ENCODE measurements at places on chromosomes 7 and 10. TPM values are rescaled to one million over a fixed set of nuclear protein-coding genes. Genes with fewer than 3 reads are reported as not detected.

Gene FAM24A
- not detected for total RNA-seq

Gene LRRN3
- under 0.01 TPM for total RNA-seq

Gene SMIM30
- 68.9 TPM for total RNA-seq

Gene TUBAL3
- 0.72 TPM for total RNA-seq
